ENCODE measurements at places on chromosomes 3 and 15.
A peak's percentile ranks its signal among the peaks of the same experiment; 100 is the strongest.

DNA sequence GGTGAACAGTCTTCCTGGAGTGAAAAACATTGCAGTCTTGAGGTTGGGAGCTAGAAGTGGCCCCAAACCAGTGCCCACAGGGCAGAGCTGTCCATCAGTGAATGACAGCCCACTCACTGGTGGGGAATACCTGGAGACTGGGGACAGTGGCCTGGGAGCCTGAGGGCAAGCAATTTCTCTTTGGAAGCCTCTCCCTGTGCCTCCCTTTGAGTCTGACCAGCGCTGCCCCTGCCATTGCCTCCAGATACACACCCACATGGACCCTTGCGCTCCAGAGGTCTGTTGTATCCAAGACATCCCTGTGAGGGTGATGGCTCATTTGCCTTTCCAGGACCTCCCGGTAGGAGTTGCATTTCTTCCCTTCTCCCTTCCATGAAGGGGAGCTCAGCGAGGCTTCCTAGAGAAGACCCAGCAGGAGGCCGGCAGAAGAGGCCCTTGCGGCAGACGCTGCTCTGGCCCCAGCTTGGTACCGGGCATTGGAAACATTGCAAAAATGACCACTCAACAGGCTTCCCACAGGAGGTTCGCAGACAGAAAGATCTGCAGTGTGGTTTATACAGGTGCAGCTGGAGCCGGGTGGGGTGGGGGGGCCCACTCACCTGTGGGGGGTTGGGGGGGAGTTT, 38.5 kb downstream of the KLF13 start:
- DNase-seq, result no peak

DNA sequence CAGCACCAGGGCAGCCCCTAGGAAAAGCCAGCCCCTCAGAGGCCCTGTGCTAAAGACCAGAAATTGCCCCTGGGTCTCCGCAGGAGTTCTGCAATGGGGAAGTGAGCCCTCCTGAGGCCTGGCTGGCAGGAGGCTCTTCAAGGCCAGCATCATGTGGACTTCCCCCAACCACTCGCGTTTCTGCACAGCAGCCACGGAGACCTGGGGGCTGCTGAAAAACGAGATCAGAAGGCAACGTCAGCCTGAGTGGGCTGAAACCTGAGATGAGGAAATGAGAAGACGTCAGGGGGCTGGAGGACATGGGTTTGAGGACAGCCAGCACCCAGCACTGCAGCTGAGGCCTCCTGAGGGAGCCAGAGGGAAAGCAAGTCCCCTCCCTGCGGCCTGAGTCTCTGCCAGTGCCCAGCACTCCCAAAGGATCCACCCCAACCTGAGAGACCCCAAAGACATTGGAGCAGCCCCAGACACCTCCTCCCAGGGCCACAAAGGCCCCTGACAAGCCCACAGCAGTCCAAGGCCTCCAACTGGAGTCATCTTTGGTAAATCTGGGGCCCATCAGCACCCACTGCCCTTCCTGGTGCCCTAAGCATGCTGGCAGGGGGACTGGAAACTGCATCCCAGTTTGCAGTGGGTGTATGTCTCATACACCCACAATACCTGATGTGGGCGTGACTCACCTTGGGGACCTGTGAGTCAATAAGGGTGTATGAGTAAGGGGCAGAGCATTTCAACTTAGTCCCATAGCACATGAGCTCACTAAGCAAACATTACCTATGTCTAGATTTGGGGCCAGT, 29.2 kb upstream of the CYP11A1 start:
- DNase-seq, result peak; percentile 53

- DNase-seq, result no peak
These were observed 27.0 kb upstream of the TRPM1 start for GRCh38 chr15:31128477-31128876.

GRCh38 chr15:42107473-42107872, 13.1 kb upstream of the PLA2G4D start:
- DNase-seq, result no peak

DNA sequence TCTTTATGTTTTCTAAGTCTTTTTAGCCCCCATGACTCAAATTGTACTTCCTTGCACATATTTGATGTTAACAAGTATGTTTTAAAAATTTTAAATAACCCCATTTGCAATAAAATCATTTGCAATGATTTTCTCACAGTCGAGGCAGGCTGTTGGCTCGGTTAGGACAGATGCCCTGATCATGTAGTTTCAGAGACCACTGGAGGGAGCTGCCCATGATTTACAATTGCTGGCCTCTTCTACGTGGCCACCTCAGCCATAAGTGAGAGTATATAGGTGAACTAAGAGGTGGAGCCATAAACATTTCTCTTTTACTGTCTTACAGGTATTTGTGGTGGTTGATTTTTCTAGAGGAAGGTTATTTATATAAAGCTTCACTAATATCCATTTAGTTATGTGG, 1.7 kb downstream of the DTWD1 start:
- peak; percentile 54 for DNase-seq

GRCh38 chr15:39682366-39682765, 100.3 kb downstream of the FSIP1 start:
- DNase-seq, result no peak

GRCh38 chr15:51758645-51759044, 7.2 kb downstream of the TMOD2 start:
- peak; percentile 81 for DNase-seq

GRCh38 chr3:81936817-81937216, 175.4 kb upstream of the GBE1 start:
- no peak for DNase-seq

- DNase-seq, result no peak
These were observed 54.0 kb downstream of the TIPARP start for GRCh38 chr3:156728267-156728985.

DNA sequence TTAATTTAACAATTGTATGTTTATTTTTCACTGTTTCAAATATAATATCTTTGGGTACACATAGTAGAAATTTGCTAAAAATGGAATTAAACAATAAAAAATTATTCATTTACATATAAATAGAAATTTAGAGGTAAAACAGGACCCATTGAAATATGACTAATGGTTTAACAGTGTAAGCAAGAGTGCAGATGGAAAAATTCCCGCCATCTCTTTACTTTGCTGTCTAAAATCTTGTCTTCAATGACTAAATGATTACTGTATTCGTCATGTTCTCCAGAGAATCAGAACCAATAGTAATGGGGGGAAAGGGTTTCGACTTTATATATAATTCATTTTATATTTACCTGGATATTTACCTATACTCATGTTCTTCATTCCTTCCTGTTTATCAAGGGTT, 163.1 kb downstream of the IL1RAP start:
- no peak for DNase-seq

- peak; percentile 36 for DNase-seq
These were observed 396.5 kb upstream of the GBE1 start for GRCh38 chr3:82157952-82158351.

DNA sequence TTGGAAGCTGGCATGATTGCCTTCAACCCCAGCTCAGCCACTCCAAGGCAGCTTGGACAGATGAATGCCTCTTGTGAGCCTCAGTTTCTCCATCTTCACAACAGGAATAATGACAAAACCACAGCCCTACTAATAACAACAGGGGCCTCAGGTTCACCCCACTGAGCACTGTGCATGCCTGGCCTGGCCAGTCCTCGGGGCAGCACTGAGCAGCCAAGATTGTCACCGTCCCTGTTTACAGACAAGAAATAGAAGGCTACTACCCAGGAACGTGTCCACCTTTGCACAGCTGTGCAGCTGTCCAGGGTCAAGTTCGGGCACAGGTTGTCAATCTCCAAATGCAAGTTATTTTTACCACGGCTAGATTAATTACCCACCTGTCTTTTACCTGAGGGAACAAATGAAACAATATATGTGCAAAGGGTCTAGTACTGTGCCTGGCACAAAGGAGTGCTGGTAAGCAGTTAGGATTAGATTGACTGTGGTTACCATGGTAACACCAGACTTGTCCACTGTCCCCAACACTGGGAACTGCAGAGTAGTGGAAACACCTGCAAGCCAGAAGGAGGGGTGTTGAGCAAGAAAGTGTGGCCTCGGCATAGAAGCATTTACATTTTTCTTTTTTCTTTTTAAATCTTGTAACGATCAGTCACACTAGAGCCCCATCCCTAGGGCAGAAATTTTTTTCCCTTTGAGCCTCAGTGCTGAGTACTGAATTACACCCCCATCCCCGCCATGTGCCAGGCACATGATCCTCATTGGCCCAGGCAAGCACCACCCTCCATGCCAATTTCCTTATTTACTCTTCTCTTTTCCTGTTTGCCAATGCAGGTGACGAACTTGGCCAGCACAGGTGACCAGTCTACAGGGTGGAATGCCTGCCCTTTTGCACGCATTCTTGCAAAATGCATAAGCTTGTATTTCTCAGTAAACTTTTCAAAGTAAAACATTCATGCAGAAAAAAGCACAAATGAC, 66.3 kb upstream of the SLC6A6 start:
- no peak for DNase-seq

GRCh38 chr15:73746883-73747282, 6.3 kb downstream of the INSYN1 start:
- DNase-seq, result no peak

DNA sequence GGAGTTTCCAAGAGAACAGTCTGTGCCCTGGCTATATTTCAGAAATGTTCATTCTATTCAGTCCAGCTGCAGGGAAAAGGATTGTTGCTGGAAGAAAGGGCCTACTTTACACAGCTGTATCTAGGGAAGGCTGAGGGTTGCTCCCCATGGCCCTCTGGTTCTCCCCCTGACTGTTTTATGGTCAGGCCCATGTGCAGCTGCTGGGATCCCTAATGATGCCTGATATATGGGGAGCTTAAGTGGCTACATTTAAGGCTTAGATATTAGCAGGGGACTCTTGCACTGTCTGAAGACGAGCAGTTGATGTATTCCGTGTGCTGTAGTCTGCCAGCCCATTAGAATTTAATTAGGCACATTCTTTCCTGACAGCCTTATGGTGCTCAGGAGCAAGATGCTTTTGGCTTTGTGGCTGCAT, 72.0 kb downstream of the FAM43A start:
- DNase-seq, result no peak

- DNase-seq, result no peak
These were observed 4.0 kb downstream of the TRIM71 start for GRCh38 chr3:32821686-32822296.

DNA sequence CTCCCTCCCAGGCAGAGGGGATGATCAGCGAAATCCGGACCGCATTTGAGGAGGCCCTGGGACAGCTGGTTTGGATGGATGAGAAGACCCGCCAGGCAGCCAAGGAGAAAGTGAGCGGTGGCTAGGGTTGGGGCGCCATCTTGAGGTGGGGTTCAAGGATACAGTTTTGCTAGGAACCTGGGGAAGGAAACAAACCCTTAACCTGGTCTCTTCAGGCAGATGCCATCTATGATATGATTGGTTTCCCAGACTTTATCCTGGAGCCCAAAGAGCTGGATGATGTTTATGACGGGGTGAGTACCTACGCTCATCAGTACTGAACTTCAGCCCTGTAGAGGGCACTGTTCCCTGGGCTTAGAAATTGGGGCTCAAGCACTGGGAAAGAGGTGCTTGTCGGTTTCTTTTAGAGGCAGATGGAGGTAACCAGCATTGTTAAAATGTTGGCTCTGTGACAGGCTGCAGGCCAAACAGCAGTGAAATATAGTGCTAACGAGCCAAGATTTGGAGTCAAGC, 9.6 kb upstream of the PSMD2 start:
- DNase-seq, result peak; percentile 60

DNA sequence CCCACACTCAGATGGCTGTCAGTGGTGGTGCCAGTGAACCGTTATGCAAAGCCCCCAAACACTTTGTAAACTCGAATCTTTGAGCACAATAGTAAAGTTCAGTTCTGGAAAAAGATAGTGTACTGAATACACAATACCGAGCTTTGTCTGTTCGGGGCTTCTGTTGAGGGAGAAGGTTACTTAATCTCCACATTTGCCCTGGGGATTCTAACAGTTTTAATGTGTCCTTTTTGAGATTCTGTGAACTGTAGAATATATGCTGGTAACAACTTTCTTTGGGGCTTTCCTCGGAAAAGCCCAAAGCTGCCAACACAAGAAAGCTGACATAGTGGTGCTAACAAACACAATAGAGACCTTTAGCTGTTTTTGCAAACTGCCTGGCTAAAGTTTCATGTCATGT, 686.5 kb downstream of the ROBO1 start:
- DNase-seq, result no peak

GRCh38 chr3:126270145-126270811, 86.9 kb downstream of the KLF15 start:
- DNase-seq, result peak; percentile 54

DNA sequence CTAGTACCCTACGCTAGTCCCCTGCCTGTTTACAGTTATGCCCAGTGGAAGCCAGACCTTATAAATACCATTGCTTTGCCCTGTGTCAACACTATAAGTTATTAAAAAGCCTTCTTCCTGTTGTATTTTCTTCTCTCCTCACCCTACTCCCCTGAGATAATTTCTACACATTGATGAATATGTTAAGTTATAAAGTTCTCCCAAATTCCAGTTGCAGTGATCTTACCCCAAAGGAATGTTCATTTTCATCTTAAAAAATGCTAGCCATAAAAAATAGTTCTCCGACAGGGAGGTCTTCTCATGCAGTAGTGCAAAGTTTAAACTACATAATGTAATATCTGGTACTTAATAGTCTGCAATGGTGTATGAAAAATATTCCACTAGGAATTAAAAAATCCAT, 58.6 kb downstream of the MAP2K5 start:
- peak; percentile 4 for DNase-seq

- no peak for DNase-seq
These were observed 3.9 kb downstream of the CFAP44 start for GRCh38 chr3:113437411-113437810.

GRCh38 chr3:133890037-133890436, 5.6 kb downstream of the RAB6B start:
- no peak for DNase-seq
